ENCODE measurements at places on chromosomes 2 and 18.
A peak's percentile ranks its signal among the peaks of the same experiment; 100 is the strongest.

DNA sequence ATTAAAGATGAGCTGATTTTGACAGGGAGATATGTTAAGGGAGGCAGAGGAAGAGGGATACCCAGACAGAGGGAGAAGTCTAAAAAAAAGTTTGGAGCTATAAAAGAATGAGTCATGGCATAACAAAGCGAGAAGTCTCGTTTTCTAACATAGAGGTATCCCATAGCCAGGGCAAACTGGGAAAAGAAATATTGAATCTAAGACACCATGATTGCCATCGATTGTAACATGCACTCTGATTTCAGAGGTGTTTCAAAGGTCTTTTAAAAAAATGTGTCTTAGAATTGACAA lies 110.7 kb downstream of the MDH1 start:
- DNase-seq: peak; percentile 49

GRCh38 chr2:219991116-219991515 lies 363.7 kb downstream of the SLC4A3 start:
- no peak for DNase-seq

DNA sequence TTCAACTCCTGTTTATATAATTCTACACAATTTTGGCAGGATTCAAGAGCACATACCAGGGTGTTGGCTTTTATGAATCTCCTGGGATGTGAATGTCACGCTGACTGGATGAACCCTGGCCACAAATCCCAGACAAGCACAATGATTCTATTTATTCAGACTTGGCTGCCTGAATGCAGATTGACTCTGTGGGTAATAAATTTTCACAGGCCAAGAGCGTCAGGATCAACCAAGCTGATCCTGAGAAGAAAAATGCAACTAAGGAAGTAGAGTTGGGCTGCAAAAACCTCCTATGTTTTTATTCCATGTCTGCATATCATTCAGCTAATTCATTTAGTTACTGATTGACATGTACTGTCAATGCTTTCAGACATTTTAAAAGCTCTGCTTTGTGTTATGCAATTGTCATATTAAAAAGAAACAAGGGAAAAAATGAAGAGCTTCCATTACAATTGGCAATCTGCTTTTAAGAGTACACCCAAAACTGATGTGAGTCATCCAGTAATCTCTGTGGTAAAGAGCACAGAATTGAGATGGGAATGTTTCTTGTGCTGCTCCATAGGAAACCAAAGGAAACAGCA lies 173.0 kb upstream of the REV1 start:
- peak; percentile 95 for DNase-seq

GRCh38 chr2:220077488-220077887 lies 450.1 kb downstream of the SLC4A3 start:
- DNase-seq: peak; percentile 59

DNA sequence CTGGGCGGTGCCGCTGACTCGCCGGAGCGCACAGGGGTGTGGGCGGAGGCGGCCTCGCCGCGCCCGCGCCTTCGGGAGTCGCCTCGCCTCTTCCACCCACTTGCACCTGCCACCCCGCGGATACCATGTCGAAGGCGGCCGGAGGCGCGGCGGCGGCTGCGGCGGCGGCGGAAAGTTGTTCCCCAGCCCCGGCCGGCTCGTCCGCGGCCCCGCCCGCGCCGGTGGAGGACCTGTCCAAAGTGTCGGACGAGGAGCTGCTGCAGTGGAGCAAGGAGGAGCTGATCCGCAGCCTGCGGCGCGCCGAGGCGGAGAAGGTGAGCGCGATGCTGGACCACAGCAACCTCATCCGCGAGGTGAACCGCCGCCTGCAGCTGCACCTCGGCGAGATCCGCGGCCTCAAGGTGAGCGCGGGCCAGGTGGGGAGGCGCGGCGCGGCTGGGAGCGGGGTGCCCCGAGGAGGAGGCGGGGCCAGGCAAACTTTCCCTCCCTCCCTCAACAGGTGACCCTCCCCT lies 766 bp downstream of the CCDC85A start:
- DNase-seq: no peak

DNA sequence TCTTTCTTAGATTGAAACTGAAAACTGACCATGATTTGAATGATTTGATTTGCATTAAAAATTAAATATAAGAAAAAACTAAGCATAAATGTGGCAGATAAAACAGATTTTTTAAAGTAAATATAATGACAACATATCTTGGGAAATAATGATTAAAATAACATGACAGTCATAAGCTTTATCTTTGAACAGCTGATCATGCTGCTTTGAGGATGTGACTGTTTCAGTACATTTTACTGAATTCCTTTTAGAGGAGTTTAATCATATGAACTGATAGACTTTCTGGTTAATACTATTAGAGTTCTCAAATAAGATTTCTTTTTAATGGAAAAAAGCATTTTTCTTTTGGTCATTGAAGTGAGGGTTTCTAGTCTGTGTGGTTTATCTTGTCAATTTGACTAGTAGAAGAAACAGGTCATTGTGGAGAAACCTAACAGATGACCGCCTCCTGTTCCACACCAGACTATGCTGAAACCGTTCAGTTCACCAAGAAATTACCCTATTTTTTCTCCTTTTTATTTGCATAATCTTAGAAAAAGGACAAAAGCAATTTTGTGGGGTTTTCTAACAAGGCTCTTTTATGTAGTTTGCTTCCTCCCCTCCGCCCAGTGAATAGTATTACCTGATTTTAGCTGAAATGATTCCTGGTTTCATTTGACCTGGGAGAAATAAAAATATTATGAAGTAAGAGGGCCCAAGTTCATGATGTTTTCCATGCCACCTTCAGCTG lies 262.1 kb downstream of the PTGR3 start:
- peak; percentile 49 for DNase-seq

GRCh38 chr18:51029694-51030536 lies at the start of gene SMAD4:
TSS of gene SMAD4 (plus strand) at chr18:51030213. CDS start at chr18:51047047, 16,834 bp downstream.
- DNase-seq: peak; percentile 95

GRCh38 chr2:36565712-36566111 lies 32.3 kb downstream of the FEZ2 start:
- DNase-seq: peak; percentile 56

DNA sequence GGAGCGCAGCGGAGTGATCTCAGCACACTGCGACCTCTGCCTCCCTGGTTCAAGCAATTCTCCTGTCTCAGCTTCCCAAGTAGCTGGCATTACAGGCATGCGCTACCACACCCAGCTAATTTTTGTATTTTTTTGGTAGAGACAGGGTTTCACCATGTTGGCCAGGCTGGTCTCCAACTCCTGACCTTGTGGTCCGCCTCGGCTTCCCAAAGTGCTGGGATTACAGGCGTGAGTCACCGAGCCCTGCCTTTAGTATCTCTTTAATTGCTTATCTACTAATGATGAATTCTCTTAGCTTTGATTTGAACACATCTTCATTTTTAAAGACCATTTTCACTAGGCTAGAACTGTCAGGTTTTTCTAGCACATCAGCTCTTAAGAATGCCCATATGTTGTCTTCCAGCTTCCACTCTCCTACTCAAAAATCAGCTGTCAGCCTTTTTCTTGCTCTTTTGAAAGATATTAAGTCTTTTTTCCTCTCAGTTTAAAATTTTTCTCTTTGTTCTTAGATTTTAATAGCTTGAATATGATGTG lies 16.1 kb upstream of the MFSD2B start:
- no peak for DNase-seq

- no peak for DNase-seq
These were observed 135.5 kb downstream of the RND3 start for GRCh38 chr2:150351922-150352321.

GRCh38 chr18:48402953-48403352 lies 6.2 kb downstream of the ZBTB7C start:
- no peak for DNase-seq

GRCh38 chr18:57434536-57435494 lies at the start of gene ONECUT2:
TSS of gene ONECUT2 (plus strand) at chr18:57435374. CDS start at chr18:57435717, 343 bp downstream.
- DNase-seq: peak; percentile 86
